ENCODE measurements at places on chromosomes 11 and 22.
A peak's percentile ranks its signal among the peaks of the same experiment; 100 is the strongest.

DNA sequence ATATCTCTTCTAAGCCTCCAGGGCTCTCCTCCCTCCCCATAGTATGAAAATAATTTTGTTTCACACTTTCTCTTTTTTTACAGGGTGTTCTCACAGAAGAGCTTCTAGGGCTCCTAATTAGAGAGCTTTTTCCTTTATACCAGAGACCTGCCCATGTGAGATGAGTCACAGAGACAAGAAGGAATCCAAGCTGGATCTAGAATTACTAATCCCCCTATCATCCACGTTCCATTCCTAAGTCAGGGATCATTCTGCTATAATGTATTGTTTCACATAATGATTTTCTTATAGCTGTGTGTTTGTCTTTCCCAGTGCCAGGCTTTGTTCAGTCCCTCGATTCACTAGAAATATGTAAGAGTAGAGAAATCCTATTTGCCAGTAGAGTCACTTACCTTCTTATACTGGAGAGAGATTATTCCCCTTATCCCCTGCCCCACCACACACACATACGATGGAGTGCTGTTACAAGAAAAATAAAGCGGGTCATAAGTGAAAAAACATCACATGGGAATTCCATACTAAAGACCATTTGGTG is 778.3 kb upstream of the LRRC4C start:
- no peak for DNase-seq

- no peak for DNase-seq
These were observed 12.5 kb downstream of the CCND1 start for GRCh38 chr11:69653406-69653960.

DNA sequence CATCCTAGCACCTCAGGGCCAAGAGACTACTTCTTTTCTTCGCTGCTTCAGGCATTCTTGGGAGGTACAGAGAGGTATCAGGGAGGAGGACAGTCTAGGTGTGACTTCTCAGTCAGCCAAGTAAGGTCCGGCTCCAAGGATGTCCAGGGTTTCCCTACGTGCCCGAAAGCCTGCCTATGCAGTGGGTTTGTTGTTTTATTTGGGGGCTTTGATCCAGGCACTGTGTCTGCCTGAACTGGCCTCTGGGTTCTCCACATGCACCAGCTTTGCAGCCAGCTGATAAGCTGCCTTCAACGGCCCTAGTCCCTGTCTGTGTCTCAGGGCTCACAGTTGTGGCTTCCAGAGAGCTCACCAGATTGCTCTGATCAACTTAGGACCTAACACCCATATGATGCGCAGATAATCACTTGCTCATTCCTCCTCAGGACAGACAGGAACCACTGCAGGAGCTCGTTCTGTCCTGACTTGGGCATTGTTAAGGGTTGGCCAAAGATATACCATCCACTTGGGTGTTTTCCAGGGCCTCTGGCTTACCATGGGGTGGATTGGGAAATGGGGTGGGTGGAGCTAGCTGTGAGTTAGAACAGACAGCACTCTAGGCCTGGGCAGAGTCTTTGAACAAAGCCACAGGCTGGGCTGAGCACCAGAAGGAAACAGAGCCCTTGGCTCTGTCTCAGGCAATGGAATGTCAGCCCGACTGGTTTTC is 45.5 kb upstream of the CRYBB3 start:
- DNase-seq = peak; percentile 16

- DNase-seq = no peak
These were observed 30.4 kb downstream of the SHANK3 start for GRCh38 chr22:50702821-50703725.
